ENCODE measurements at places on chromosomes 1 and 21.

GRCh38 chr1:23896491-23896890, 16.7 kb downstream of the CNR2 start:
- no peak for DNase-seq

DNA sequence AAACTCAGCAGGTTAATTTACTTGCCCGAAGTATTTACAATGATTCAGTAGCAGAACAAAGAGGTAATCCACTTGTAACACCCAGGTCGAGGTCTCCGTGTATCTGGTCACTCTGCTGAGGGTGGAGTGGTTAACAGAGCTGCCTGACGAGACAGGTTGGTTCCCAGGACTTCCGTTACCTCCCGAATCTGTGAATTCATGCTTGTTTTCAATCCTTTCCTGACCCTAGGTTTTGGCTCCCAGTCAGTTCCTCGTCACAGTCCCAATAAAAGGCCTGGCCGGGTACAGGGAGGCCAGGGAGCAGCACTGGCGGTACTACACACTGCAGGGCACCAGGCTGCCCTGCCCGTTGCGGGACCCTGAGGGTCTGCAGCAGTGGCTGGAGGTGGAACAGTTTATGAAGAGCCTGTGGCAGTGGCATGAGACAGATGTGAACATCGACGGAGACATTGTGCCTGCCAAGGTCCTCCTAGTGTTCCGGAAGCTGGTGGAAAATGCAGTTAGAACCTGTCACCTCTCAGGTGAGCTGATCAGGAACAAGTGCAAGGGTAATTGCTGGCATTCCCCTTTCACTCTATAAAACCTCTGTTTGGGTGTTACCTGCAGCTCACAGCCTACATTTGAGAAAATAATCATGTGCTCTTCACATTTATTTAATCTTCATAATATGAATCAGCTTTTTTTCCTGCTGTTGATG, 12.8 kb downstream of the MAB21L3 start:
- no peak for DNase-seq

GRCh38 chr1:229690662-229691061, 64.6 kb downstream of the URB2 start:
- no peak for DNase-seq

DNA sequence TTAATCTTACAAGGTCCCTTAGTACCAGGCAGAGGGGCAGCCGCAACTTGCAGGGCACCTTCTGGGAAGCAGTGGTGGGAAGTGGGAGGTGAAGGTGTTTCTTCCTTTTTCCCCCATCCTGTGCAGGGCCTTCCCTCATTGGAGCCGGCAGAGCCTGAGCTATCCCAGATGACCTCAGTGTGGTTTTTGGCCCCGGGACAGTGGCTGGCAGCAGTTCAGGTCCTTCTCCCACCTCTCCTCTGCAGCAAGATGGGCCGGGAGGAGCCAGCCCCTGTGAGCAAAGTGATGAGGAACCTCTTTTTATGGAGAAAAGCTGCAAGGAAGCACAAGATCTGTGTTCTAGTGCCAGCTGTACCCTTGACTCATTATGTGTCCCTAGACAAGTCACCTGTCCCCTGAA, 6.8 kb downstream of the PFKFB2 start:
- no peak for DNase-seq

GRCh38 chr1:19219451-19219850, 9.4 kb upstream of the UBR4 start:
- no peak for DNase-seq

DNA sequence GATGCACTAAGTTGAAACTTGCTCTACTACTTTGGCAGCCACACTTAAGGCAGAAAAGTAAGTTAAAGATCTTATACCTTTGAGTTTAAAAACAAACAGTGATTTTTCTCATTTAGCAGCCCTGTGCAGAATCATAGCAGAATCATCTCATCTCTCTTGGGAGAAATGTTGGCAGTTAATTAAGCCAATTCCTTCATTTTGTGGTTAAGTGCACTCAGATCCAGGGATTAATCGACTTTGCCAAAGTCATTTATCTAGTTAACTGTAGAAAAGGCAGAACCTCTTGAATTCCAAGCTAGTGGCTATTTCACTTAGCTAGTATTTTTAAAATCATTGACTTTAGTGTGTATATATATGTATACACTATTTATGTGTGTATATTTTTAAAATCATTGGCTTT, 125.0 kb downstream of the GPR52 start:
- DNase-seq = no peak

- DNase-seq = no peak
Measured at GRCh38 chr1:218996362-218996761, 177.3 kb upstream of the LYPLAL1 start.

GRCh38 chr1:8816831-8817411, 519 bp downstream of the RERE start:
- DNase-seq = peak; percentile 26

GRCh38 chr1:29933067-29933466, 696.7 kb downstream of the PTPRU start:
- no peak for DNase-seq

DNA sequence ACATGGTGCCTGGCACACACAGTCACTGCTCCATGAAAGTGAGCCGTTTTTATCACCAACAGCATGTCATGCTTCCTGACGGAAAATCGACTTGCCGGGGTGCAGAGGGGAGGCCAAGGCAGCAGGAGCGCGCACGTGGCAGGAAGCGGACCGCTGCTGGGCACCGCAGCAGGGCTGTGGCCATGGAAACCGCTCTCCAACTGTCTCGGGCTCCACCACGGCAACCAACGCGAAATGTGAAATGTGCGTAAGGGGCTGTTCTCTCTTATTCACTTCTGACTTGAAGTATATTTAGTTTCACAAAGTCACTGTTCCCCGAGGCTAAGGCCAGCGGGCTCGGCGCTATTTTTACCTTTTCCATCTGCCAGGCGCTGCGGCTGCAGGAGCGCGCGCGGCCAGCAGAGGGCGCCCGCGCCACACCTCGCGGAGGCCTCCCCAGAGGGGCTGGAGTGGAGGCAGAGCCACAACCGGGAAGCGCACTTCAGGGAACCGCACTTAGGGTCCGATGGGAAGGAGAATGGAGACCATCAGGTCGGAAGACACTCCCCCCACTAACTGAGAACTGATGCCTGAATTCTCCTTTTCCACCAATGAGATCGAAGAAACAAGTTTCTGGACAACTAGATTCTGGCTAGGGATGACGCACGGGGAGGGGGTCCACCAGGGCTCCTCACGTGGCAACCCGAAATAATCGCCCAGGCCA, 19.7 kb downstream of the RCC2 start:
- DNase-seq = no peak

DNA sequence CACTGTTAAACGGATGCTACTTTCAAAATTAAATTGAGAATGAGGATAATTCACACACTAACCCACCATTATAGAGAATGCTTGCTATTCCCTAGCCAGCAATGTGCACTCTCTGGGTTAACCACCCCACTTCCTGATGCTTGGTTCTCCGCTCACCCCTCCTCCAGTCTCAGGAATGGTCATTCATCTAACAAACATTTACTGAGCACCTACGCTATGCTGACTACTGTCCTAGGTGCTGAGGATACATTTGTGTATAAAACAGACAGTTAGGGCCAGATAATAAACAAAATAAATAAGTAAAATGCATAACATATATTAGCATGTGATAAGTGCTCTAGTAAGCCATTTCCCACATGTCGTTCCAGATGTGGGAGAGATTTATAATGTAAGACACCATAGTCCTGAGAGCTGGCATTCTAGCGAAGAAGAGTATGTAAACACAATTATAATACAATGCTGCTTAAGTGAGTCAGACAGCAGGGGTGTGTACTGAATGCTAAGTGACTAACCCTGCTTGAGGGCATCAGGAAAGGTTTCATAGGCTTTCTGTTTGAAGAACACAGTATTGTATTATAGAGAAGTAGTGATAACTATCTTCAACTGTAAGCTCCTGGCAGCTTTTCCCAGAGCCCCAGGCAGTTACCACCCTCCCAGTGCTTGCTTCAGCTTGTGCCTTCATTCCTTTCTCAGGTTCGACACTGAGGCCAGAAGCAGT, 126.7 kb upstream of the CACHD1 start:
- DNase-seq = peak; percentile 83
